ENCODE measurements at places on chromosomes 3 and 15. TPM values are rescaled to one million over a fixed set of nuclear protein-coding genes. Genes with fewer than 3 reads are reported as not detected.

DNA sequence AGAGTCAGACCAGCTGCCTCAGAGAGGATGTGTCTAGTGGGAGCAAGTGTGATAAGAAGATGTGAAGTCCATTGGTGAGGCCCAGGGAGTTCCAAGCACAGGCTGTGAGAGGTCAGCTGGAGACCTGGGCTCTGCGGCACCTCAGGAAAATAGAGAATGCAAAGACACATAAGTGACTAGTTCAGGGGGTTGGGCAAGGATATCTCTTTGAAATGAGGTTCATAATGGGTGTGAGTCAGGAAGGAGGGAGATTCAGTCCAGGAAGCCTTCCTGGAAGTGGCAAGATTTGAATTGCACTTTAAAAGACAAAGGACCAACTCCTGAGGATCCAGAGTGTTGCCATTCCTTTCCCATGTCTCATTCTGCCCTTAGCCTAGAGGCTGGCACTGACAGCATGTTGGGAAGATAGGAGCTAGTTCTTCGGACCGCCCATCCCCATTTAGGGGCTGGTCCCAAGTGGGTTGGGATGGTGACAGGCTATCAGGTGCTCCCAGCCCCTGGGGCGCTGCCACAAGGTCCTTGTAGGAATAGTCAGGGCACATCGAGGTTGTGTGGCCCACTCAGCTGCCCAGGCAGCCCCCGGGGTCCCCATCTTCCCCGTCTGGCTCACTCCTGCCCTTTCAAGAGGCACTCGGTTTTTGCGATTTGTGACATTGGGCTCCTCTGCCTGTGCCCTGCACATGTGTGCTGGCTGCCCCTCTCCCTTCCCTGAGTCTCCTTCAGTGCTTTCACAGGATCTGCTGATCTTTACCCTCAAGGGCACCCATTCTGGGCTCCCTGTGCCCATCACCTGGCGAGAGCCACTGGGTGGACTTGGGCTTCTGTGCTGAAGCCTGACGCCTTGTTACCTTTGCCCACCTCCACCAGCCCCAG lies 23.7 kb downstream of the ESYT3 start:
- no peak overlapping the region for H3K4me3 ChIP-seq
- no peaks in the 10 kb centered on the region for H3K27me3 ChIP-seq
- H3K27ac ChIP-seq: no peak overlapping the region
- H3K36me3 ChIP-seq: no peaks in the 10 kb centered on the region

DNA sequence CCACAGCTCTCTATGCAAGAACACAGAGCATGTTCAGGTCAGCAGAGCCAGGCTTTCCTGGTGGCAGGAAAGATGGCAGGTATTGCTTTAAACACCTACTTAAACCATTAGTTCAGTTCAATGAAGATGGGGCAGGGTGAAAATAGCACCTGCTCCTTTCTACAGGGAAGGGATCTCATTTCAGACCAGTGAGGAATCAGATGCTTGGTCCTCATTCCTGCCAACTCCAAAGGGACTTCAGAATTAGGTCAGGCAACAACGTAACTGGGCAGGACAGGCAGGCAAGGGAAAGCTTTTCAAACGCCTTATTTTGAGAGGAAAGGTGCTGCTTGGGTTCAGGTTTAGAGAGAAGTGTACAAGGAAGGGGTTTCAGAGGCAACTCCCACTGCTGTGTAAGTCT lies 12.6 kb upstream of the RPS17 start:
- no peak for DNase-seq
- no peak overlapping the region for H3K4me3 ChIP-seq
- H3K4me1 ChIP-seq: no peaks in the 10 kb centered on the region

GRCh38 chr3:69115731-69116130 lies 6.7 kb downstream of the LMOD3 start:
- H3K27ac ChIP-seq: peak overlapping the region; percentile 69
- no peaks in the 10 kb centered on the region for H3K27me3 ChIP-seq
- DNase-seq: no peak
- no peaks in the 10 kb centered on the region for H3K4me1 ChIP-seq
- H3K36me3 ChIP-seq: no peaks in the 10 kb centered on the region

GRCh38 chr3:167109746-167110145 lies 270.4 kb downstream of the ZBBX start:
- H3K4me3 ChIP-seq: no peak overlapping the region
- H3K27ac ChIP-seq: no peak overlapping the region
- H3K36me3 ChIP-seq: no peaks in the 10 kb centered on the region
- no peak for DNase-seq
- H3K27me3 ChIP-seq: no peaks in the 10 kb centered on the region

GRCh38 chr3:182983876-182984275 lies 3.5 kb upstream of the DCUN1D1 start:
- H3K27me3 ChIP-seq: no peaks in the 10 kb centered on the region
- no peaks in the 10 kb centered on the region for H3K36me3 ChIP-seq
- DNase-seq: no peak
- H3K4me1 ChIP-seq: no peaks in the 10 kb centered on the region
- H3K4me3 ChIP-seq: no peak overlapping the region

DNA sequence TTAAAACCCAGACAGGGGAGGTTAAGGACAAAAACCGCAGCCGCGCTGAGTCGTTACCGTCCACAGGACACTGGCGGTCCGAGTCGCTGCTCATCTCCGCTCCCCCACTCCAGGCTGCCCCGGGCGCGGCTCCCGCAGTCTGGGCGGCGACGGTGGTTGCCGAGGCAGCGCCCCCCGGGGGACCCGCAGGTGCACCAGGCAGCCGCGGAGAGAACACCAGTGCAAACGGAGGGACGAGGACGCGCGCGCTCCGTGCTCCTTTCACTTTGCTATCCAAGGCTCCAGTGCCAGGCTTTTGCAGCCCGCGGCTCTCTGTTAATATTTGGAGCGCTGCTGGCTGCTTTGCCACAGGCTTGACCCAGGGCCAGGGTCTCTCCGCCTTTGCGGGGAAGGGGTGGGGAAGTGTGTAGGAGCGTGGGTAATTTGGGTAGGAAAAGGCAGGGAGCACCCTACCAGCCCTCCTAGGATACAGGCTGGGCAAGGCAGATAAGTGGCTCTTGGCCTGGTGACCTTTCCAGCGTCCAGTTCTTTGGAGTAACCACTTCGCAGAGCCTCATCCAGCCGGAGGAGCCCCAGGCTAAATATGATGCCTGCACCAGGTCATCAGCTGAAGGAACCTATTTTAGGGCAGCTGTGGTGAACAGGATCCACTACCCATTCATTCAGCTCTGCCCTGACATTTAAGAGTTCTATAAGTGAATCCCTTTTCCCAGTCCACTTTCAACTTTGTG lies at the start of gene GADL1:
Gene GADL1 (minus strand): TSS at position 141 of the 731 bp plus-strand sequence. CDS start 47 bp downstream, at position 94.
- H3K27me3 ChIP-seq: peaks cover 19% of the 10 kb centered on the region
- peak within 1 kb of the TSS; percentile 59 for H3K4me3 ChIP-seq
- no peaks in the 10 kb centered on the region for H3K4me1 ChIP-seq
- H3K36me3 ChIP-seq: no peaks in the 10 kb centered on the region
- H3K27ac ChIP-seq: no peak within 1 kb of the TSS

DNA sequence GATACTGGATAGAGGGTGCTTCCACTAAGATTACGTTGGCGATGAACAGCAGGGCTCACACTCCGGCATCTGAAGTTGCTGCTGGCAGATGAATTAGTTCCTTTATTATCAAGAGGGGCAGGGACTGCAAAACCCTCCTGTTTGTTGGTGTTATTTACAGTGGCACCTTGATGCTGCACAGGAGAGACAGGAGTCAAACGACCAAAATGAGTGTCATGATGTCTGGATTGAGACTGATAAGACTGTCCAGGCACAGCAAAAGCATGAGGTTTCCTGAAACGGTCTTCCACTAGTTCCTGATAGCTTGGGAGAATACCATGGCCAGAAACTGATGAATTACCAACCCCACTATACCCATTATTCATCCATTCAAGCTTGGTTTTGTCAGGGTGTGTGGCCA lies 100.8 kb upstream of the NEDD4 start:
- no peaks in the 10 kb centered on the region for H3K4me1 ChIP-seq
- H3K4me3 ChIP-seq: no peak overlapping the region
- DNase-seq: no peak
- no peaks in the 10 kb centered on the region for H3K27me3 ChIP-seq

GRCh38 chr15:73781038-73781925 lies 28.1 kb upstream of the INSYN1 start:
- no peak overlapping the region for H3K4me3 ChIP-seq
- no peak overlapping the region for H3K27ac ChIP-seq

- no peaks in the 10 kb centered on the region for H3K36me3 ChIP-seq
- no peak for DNase-seq
- H3K4me3 ChIP-seq: peak overlapping the region; percentile 81
- peak overlapping the region; percentile 85 for H3K27ac ChIP-seq
- peaks cover 3% of the 10 kb centered on the region for H3K4me1 ChIP-seq
Measured at GRCh38 chr3:196631682-196632045, 7.8 kb upstream of the NRROS start.

DNA sequence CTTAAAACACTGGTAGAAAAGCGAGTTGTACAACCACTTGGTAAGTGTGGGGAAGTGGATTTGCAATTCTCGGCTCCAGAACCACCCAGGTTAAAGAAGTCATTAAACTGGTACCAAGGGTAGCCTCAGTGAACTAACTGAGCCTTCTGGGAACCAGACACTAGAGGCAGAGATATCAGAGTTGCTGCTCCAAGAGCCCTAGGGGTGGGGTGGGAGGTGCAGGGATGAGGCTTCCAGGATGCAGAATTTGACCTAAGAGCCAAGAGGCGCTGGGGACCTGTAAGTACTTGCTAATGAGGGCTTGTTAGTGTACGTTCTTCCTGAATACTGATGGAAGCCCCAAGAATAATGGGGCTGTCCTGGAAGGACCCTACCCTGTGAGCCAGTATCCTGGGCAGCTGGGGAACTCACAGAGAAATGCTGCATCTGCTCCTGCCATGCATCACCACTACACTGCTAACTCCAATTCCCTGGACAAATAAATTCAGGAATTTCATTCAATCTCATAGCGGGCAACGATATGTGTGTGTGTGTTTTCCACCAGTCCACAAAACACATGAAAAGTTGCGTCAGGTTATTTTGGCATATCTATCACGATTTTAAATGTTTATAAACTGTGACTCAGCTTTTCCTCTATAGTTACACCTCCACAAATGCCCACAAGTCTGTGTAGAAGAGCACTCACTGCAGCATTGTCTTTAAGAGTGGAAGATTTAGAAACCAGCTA lies 23.8 kb downstream of the STIMATE start:
- DNase-seq: no peak
- H3K27me3 ChIP-seq: no peaks in the 10 kb centered on the region
- no peaks in the 10 kb centered on the region for H3K4me1 ChIP-seq
- no peak overlapping the region for H3K4me3 ChIP-seq
- no peak overlapping the region for H3K27ac ChIP-seq

- no peak for DNase-seq
- no peaks in the 10 kb centered on the region for H3K4me1 ChIP-seq
- H3K36me3 ChIP-seq: no peaks in the 10 kb centered on the region
- no peak overlapping the region for H3K4me3 ChIP-seq
Measured at GRCh38 chr15:90609242-90610180, 79.8 kb downstream of the CRTC3 start.

DNA sequence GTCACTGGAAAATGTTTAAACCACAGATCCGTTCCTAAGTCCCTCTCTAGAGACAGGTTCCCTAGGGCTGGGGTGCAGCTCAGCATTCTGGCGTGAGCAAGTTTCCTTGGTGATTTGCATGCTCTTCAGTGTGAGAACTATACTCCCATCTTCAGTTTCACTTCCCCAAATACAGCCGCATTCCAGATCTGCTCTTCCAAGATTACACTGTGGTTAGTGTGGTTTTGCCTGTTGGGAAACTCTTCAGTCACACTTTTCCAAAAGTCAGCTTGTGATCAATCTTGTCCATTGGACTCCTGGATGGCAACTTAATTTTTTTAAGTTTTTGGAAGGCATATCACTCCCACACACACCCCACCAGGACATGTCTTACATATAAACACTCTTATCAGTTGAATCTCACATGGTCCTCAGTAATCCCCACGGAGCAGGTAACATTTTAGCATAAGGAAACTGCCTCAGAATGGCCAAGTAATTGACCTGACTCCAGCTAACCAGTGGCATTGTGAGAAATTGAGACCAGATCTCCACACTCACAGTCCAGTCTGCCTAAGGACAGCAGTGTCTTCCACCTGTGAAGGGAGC lies 33.5 kb upstream of the PTPN23 start:
- no peaks in the 10 kb centered on the region for H3K27me3 ChIP-seq
- no peak for DNase-seq
- H3K4me1 ChIP-seq: no peaks in the 10 kb centered on the region
- H3K27ac ChIP-seq: no peak overlapping the region

DNA sequence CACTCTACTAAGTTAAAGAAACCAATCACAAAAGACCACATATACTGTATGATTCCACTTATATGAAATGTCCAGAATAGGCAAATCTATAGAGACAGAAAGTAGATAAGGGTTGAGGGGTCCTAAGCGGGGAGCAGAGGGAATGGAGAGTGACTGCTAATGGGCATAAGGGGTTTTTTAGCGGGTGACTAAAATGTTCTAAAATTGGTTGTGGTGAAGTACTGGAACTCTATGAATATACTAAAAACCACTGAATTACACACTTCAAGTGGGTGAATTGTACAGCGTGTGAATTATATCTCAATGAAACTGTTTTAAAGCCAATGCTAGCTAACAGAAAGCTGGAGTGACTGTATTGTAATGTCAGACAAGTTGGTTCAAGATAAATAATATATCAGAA lies 33.3 kb downstream of the KPNA1 start:
- DNase-seq: no peak
- no peaks in the 10 kb centered on the region for H3K27me3 ChIP-seq
- H3K4me3 ChIP-seq: no peak overlapping the region
- H3K27ac ChIP-seq: no peak overlapping the region

DNA sequence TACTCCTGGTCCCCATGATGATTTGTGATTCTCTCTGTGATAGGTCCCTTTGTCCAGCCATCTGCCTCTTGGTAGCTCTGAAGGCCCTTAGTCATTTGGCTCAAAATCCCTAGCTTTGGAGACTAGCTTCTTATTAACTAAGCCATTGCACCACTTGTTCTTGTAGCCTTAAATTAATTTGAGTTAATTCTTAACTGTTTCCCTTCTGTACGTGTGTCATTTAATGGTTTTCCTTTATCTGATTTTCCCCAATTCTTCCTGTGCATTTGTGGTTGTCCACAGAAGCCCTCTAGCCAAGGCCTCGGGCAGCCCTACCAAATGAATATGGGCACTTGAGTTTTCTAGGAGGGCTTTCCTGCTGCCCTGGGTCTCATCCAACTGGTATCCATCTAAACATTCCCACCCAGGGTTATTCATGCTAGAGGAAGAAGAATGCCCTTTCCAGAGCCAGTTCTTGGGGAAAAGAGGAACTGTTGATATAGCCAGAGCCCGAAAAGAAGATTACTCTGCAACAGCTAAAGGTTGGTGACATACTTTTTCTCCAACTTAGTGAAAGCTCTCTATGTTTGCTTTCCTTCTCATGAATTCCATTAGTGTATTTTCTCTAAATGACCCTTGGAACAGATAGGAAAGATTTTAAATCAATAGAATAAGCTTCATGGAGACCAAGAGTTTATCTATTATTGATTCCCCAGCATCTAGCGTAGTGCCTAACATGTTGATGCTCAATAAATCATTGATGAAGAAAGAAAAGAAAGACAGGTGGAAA lies 44.2 kb upstream of the ZBTB38 start:
- no peak overlapping the region for H3K27ac ChIP-seq
- H3K4me1 ChIP-seq: no peaks in the 10 kb centered on the region
- no peak for DNase-seq
- H3K4me3 ChIP-seq: no peak overlapping the region
- H3K27me3 ChIP-seq: no peaks in the 10 kb centered on the region

- H3K27ac ChIP-seq: no peak overlapping the region
- H3K27me3 ChIP-seq: no peaks in the 10 kb centered on the region
- H3K4me3 ChIP-seq: no peak overlapping the region
- H3K4me1 ChIP-seq: no peaks in the 10 kb centered on the region
- no peak for DNase-seq
- H3K36me3 ChIP-seq: peaks cover 4% of the 10 kb centered on the region
Measured at GRCh38 chr15:64134345-64134829, 17.1 kb upstream of the SNX22 start.

The PARP15 gene
- total RNA-seq: 2.9 TPM

The LYSMD2 gene
- total RNA-seq: 18.7 TPM

The MYLK gene
- total RNA-seq: 181 TPM

The TAGLN3 gene
- not detected for total RNA-seq

The TYRO3 gene
- 36.8 TPM for total RNA-seq

The FEZF2 gene
- total RNA-seq: not detected
